ENCODE measurements at places on chromosomes 2 and 18.

GRCh38 chr2:138329591-138329990 lies 172.0 kb upstream of the SPOPL start:
- no peak for DNase-seq

DNA sequence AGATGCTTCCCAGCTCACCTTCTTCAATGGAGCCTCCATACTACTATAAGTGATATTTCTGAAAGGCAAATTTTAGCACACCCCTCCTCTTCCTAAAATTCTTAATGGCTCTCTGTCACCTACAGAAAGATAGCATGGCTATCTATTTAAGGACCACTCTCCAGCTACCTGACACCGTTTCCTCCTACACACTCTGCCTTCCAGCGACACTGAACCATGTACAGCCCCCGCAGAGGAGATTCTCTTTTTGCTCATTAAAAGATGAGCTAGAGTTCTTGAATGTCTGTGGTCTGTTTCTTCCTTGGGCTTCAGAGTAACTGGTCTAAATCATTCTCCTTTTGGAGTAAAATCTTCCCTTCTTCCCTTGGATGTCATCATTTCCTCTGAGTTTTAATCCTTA lies 38.4 kb upstream of the GAREM1 start:
- no peak for DNase-seq

- no peak for DNase-seq
These were observed 18.5 kb downstream of the NFE2L2 start for GRCh38 chr2:177246000-177246399.

DNA sequence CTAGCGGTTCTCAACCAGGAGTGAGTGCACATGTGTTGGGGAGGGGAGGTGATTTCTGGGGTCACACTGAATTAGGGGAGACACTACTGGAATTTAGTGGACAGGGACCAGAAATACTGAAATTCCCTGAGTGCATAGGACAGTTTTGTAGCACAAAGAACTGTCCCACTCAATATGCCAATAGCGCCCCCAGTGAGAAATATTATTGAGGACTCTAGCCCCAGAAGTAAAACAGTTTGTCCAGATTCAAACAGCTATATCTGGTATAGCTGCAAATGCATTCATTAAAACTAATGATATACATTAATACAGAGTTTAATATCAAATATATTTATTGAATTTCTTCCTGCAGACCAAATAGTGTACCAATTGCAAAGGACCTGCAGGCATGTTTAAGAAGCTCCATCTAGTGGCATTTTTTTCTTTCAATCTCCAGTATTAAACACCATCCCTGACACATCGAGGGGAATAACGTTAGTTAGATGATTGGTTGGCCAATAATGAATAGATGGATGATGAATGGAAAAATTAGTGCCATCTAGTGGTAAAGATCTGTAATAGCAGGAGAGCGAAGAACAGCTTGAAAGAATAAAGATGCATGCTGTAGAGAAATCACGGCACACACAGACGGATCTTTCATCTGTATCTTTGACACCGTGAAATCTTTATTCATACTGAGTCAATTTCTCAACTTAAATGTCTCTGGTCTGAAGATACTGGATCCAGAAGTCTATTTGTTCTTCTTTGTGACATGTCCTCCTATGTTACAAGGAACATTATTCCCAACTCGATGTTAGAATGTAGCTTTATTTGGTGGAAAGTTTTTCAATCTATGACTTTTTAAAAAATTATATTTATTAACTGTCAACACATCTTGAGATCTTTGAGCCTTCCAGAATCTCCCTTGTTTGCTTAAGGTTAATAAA lies 62.5 kb downstream of the DHRS9 start:
- DNase-seq: peak; percentile 76

DNA sequence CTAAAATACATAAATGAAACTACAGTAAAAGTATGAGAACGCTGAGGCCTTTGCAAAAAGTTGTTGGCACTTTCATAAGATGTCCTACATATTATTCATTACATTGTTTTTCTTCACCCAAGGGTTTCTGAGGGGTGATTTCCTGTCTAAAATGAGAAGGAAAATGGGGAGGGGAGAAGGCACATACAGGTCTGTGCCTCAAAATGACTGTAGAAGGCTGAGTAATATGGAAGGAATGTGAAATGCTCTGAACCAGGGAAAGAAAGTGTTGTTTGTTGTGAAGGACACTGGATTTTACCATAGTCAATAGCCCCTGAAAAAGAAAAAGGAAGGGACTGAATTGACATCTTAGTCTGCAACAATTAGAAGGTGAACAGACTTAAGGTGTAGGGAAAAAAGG lies 99.5 kb upstream of the RNF152 start:
- DNase-seq: no peak

DNA sequence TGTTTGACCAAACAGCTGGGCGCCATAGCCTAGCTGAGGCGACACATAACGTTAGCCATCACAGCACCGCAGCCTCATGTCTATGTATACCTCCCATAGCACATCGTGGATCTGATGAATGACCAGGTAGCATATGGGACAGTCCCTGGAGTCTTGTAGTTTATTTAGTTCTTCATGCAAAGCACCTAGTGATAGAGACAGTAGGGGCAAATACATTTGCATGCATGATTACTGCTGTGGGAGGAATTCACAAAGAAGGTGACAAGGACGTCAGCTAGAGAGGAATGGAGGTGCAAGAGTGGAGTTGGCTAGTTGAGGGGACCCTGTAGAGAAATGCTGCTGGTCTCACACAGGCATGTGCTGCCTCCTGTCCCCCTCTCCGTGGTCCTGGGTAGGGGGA lies 478.9 kb upstream of the HS6ST1 start:
- DNase-seq: no peak

GRCh38 chr18:9971313-9971920 lies 57.6 kb downstream of the VAPA start:
- DNase-seq: peak; percentile 95

DNA sequence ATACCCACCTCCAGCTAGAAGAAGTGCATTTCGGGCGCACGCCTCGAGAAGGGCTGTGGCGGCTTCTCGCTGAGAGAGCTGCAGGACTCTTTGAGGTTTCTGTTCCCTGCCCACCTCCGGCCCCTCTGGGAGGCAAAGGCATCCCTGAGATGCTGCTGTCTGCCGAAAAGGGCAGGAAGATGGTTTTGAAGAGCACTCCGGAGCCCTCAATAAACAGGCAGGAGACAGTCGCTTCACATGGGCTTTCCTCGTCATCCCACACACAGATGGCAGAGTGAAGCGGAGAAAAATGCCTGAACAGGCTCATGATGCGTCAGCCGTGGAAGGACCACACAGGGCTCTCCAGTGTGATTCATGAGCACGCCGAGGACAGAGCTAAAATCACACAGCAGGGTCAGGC lies 25.4 kb upstream of the GLI2 start:
- no peak for DNase-seq

DNA sequence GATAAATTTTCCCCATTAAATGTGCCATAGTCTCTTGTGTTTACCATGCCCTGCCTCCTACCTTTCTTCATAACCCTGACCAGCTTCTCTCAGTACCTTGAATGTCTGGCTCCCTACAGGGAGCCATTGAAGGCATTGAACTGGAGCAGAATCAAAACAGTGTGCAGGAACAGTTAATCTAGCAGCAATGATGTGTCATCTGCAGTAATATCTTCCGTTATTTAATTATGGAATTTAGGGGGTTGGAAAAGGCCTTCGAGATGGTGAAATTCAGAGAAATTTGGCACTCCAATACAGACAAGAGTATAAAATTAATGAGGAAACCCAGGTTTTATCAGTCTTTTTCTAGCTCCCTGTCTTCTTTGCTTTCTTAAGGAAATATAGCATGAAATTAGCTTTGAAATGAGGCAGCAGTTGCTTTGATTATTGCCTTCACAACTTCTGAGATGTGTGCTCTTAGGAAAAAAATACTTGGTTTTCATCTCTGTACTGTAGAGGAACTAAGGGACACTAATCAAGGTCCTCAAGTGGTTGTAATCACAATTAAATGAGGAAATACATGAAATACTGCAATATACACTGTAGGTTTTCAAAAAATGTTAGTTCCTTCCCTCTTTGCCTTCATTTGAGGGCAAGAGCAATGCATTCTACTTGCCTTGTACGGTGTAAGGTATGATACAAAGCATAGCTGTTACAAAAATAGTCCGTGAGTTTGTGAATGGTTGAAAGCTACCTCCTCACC lies 369.1 kb downstream of the SETBP1 start:
- no peak for DNase-seq

DNA sequence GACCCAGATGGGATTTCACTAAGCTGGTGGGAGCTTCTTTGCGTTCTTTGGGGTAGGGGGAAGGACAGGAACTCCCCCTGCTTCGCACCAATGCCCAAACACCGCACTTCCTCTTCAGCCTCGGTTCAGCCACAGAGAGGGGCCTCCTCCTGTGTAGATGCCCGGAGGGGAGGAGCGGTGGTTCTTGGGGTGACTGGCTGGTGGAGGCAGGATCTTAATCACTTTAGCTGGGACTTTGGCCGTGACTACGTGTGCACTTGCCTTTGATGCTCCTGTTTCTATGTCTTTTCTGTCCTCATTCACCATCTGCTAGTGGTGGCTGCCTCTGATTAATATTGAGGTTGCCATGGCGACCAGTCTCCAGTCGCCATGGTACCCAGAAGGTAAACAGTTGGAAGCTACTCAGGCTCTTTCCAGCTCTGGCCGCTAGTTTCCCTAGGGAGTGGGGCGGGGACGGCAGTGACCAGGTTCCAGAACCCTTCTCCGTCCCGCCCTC lies 1.9 kb downstream of the CNGA3 start:
- DNase-seq: no peak

- DNase-seq: no peak
These were observed 162.0 kb downstream of the ALK start for GRCh38 chr2:29759360-29759759.

- DNase-seq: no peak
These were observed 936.1 kb upstream of the ACVR2A start for GRCh38 chr2:146908776-146909175.

DNA sequence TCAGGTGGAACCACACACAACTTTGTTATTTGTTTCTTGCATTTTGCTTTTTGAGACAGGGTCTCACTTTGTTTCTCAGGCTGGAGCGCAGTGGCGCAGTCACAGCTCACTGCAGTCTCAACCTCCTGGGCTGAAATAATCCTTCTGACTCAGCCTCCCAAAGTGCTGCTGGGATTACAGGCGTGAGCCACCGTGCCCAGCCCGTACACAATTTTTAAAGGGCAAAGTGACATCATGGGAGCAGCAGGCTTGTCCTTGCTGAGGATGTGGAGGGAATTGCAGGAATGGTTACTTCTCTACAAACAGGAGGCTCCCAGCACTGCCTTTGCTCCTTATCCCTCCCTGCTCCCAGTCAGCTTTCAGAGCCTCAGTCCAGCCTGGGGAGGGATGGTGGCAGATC lies 355.9 kb upstream of the KLHL29 start:
- DNase-seq: no peak

DNA sequence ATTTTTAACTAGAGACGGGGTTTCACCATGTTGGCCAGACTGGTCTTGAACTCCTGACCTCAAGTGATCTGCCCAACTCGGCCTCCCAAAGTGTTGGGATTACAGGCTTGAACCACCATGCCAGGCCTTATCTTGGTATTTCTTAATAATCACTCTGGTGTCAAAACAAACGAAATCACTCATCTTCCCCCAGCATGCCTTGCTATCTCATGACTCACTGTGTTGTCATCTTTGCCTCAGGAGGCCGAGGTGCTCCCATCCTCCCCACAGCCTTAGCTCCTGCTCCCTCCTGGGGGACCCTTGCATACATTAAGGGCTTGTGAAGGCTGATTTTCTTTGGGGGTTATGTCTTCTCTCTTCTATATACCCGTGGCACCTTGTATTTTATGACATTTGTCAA lies 250.1 kb upstream of the DPP10 start:
- DNase-seq: peak; percentile 10

- DNase-seq: no peak
These were observed 304.4 kb upstream of the ZC3H15 start for GRCh38 chr2:186181625-186182024.

DNA sequence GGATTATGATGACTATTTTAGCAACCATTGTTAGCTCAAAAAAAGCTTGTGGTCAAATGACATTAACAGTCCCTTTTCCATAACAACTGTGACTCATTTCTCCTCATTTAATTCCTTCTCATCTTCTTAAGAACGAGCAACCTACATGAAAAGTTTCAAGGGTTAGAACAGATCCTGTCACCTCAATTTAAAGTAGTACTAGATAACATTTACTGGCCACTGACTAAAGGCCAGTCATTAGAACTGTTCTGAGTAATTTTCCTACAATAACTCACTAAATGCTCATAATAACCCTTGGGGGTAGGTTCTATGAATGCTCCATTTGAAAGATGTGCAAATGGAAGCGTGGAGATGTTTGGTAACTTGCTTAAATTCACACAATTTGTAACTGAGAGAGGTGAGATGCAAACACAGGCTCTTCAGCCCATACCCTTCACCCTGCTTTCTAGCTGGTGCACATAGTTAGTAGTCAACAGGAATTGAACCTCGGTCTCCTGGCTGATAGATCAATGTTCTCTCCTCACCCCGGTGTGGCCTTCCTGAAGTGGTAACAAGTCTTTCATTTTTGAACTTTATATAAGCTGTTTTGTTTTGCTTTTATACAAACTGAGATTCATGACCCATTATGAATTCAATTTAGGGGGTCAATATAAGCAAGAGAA lies 212.5 kb downstream of the SETBP1 start:
- DNase-seq: no peak

GRCh38 chr2:20594957-20595356 lies 55.9 kb downstream of the HS1BP3 start:
- DNase-seq: no peak

DNA sequence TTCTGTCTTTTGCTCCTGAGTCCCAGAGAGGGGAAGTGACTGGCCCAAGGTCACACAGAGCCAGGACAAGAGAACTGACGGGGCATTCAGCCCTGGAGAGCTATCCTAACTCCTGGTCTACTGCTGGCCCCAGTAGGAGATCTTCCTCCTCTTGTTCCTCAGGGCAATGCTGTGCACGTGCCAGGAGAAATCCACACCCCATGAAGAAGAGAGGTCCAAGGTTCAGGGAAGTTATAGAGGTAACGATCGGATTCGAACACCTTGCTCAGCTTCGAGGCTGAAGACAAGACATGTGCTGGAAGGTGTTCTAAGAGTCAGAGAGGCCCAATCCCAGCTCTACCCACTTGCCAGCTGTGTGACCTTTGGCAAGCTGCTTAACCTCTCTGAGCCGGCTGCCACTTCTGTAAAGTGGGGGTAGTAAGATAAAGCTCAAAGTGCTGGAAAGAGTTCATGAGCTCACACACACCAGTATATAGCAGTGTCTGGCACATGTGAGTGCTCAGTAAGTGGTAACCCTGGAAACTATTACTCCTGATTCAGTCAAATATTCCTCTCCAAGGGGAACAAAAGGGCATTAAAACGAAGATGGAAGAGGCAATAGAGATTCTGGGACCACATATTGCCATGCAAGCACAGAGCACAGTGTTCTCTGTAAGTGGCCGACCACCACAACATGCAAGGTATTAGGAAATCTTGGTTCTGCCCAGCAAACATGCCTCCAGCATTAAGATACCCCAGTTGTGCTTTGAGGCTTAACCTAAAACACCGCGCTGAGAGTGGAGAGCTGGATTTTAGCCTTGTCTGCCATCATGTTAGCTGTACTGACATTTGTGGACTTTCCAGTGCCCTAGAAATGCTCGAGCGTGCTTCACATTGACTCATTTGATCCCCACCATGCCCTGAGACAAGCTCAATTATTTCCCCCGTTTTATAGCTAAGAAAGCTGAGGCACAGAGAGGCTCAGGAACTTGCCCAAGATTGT lies 25.6 kb downstream of the SERTAD2 start:
- DNase-seq: no peak

All from OCI-M1 (cell line).